ENCODE measurements at places on chromosomes 2 and 18.

DNA sequence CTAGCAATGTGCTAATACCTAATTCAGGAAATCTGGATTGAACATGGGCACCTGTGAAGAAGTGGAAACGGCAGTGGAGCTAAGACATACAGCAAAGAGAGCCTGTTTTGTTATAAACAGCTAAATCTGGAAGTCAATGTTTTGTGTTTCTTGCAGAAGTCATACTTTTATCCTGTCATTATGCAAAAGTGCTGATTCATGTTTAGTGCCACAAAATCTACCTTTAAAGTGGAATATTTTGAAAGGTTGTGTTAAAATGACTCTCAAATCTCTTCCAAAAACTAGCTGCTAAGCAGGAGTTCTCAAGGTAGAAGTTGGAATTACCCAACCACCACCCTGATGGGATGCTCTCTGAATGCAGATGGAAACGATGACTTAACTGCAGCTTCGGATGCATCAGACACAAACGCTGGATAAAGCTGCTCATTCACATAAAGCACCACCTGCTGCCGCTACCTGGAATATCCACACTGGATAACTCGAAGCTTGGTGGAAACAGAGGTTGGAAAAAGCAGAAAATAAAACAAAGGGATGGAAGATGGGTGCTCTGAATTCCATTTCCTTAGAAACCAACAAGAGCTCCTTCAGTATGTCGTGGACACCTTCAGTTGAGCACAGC lies 132.6 kb upstream of the ZNF236 start:
- DNase-seq: no peak

DNA sequence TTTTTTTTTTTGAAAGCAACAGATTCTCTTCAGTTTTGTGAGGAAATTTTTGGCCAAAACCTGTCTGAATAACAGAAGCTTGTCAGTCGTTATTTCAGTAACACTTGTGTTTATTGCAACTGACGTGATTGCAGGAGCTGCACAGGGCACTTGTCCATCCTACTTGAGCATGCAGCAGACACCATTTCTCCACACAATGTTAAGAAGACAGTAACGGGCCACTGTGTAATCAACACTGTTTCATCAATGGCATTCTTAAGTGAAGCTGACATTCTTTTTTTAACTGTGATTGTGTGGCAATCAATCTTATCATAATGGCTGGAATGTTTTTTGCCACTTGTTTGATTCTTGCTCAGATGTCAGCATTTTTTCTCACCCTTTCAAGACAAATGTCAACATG lies 50.1 kb upstream of the PIEZO2 start:
- no peak for DNase-seq

DNA sequence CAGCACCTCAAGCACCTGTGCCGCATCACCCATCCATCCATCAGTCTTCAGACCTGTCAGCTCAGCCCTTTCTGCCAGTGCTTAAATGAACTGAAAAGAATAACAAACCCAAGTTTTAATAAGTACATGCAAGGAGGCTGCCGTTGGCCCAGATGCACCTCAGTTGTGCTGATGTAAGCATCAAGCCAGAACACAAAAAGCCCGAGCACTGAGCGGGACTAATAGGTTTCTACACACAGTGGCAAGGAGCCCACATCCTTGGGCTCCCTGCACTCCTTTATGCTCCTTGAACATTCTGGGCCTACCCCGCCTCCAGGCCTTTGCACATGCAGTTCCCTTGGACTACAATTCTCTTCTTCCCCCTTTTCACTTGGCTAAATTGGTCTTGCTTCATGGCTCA lies 165.6 kb downstream of the ALK start:
- no peak for DNase-seq

- DNase-seq: peak; percentile 60
Measured at GRCh38 chr18:24763765-24764513, 303.5 kb downstream of the HRH4 start.

DNA sequence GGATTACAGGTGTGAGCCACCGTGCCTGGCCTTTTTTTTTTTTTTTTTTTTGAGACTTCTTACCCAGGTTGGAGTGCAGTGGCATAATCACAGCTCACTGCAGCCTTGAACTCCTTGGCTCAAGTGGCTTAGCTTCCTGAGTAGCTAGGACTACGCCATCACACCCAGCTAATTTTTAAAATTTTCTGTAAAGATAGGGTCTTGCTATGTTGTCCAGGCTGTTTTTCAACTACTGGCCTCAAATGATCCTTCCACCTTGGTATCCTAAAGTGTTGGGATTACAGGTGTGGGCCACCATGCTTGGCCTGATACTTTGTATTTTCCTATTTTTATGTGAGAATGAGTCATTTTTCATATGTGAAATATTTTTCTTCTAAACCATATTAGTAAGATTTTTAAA lies 13.7 kb downstream of the ELP2 start:
- DNase-seq: no peak

- DNase-seq: peak; percentile 22
Measured at GRCh38 chr2:143808166-143808565, 678.9 kb downstream of the ARHGAP15 start.

DNA sequence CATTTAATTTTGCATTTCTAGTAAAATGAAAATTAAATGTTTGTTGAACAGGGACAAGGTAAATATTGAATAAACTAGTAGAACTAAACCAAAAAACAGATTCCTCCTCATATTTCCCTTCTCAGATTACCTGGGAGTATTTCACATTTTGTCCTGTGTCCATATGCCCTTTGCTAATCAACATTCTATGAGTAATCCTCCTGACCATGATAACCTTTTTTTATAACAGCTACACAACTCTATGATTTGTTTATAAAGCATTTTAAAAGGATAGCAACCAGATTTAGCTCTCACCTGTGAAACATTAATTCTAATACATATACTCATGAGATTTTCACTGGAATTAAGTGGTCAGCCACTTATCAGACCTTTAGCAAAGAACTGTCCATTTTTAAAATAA lies 7.1 kb upstream of the DSG2 start:
- DNase-seq: no peak

DNA sequence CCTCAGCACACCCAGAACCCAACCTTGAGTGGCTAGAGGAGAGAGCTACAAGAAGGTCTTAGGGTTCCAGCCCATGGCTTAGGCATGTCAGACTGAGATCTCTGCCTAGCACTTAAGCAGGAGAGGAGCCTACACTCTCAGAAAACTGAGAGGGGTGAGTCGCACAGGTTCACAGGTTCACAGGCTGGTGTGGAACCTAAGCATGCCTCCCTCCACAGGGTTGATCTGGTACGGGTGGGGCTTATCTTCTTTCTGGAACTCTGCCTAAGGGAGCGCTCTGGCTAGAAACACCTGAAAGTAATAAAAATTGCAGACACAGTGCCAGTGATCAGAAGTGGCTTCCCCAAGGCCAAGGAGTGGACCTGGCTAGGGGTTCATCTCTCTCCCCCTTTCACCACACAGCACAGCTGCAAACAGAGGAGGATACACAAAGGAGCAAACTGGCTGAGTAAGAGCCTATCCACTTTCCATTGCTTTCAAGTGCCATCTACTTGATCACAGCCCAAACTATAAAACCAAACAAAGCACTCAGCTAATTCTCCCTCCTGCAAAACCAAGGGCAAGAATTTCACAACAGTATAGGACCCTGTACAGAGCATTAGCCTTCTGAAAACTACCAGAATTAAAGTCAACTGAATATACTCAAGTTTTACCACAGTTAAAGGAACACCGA lies 481.9 kb upstream of the SETBP1 start:
- DNase-seq: no peak

DNA sequence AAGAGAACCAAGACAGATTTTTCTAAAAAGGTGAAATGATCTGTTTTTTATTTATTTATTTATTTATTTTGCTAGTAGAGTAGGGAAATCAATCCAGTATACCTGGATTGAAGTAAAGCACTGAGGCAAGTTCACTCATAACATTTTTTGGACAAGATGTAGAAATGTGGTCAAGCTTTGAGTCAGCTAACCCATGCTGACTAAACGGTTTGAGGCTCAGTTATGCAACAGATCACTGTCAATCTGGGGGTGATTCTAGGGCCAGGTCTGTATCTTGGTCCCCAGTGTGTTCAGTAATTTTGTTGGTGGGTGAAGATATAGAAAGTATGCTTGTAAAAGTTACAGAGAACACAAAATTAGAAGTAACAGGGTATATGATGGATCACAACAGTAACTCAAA lies 60.2 kb downstream of the RMDN2 start:
- DNase-seq: peak; percentile 59

All from fibroblast of skin of scalp (primary cell).